CD4-positive, alpha-beta T cell treated with Interleukin-21 for 1 hour (primary cell): ENCODE measurements at places on chromosomes 16 and 17.
A peak's percentile ranks its signal among the peaks of the same experiment; 100 is the strongest.

DNA sequence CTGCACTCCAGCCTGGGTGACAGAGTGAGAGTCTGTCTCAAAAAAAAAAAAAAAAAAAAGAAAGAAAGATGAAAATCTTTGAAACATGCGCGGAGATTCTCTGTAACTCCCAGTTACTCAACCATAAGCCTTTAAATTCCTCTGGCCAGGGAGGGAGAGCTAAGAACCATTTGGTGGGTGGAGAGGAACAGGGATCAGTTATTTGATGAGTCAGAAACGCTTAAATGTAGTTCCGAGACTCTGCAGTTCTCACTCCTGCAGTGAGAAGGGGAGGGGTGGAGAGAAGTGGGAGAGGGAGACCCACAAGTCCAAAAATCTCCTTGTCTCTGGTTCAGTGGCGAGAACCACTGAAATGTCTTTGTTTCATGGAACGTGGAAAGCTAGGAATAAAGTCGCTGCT lies 266.7 kb downstream of the SOX9 start:
- DNase-seq: no peak

DNA sequence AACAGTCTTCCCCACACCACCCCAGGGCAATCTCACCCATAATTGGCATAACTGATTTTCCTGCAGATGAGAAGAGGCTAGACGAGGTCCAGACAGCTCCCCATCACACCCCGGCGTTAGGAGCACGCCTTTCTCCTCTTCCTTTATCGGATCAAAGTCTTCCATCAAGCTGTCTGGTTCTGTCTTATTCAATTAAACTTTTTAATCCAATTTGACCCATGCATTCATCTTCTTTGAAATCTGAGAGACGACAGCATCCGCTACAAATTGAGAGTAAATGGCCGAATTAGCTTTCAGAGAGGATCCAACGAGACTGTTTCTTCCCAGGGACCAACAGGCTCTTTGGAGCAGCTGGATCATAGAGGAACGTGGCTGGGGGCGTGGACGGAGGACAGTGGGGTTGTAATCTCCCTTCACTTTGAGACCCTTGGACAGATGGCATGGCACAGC lies 44.4 kb upstream of the GPRC5B start:
- no peak for DNase-seq

GRCh38 chr16:14369734-14370598 lies 260.1 kb downstream of the PARN start:
- no peak for DNase-seq

DNA sequence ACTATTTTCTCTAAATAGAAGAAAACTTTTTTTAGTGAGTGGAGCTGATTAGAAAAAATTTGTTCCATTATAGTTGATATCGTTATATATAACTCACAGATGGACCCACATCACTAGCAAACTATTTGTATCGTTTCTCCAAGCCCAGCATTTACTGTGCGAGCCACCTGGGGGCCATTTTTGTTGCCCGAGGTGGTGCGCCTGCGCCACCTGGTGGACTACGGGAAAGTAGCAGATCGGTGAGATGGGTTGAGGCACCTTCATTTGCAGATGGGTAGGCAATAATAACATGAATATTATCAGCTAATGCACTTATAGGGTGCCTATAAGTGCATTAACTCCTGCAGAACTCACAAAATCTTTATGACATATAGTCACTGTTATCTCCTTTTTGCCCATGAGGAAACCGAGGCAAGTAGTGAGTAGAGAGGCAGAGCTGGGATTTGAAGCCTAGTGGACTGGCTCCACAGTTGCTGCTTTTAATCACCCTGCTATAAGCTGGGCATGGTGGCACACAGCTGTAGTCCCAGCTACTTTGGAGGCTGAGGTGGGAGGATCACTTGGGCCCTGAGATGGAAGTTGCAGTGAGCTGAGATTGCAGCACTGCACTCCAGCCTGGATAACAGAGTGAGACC lies 23.2 kb upstream of the NTN1 start:
- DNase-seq: peak; percentile 83

DNA sequence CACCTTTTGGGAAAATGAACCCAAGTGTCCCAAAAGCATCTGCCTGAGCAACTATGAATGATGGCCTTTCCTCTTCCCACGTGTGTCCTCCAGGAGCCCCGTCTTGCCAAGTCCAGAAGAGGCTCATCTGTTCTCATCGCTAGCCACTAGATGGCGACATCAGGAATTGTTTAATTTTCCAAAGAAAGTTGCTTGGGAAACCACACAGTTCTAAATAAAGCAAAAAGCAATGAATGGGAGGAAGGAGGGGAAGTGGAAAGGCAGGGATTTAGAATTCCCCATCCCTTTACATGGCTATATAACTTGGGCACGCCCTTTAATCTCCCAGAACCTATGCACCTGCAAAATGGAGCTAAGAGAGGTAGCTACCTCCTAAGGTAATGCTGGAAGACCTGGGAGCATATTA lies 9.0 kb upstream of the CDH5 start:
- peak; percentile 32 for DNase-seq

DNA sequence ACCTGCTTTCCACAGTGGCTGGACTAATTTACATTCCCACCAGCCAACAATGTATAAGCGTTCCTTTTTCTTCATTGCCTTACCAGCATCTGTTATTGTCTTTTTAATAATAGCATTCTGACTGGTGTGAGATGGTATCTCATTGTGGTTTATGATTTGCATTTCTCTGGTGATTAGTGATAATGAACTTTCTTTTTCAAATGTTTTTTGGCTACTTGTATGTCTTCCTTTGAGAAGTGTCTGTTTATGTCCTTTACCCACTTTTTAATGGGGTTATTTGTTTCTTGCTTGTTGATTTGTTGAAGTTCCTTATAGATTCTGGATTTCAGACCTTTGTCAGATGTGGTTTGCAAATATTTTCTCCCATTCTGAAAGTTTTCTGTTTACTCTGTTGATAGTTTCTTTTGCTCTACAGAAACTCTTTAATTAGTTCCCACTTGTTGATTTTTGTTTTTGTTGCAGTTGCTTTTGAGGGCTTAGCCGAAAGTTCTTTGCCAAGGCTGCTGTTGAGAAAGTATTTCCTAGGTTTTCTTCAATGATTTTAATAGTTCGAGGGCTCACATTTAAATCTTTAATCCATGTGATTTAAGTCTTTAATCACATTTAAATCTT lies 26.8 kb downstream of the ITGAM start:
- no peak for DNase-seq

DNA sequence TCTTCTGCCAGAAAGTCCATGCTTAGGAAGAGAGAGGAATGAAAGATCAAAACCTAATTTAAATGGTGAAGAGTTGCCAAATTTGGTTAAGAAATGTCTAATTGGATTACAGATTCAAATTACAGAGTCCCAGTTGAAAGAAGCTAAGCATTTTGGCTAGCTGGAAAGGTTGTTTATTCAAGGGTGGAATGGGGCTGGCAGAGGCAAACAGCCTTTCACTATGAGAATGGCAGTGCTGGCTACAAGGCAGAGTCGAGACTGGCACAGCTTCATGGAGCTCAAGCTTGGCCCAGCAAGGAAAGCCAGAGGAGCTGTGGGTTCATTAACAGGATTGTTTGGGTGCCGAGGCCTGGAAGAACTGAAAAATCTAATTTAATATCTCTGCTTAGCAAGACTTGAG lies 13.6 kb downstream of the MAP3K3 start:
- DNase-seq: no peak

DNA sequence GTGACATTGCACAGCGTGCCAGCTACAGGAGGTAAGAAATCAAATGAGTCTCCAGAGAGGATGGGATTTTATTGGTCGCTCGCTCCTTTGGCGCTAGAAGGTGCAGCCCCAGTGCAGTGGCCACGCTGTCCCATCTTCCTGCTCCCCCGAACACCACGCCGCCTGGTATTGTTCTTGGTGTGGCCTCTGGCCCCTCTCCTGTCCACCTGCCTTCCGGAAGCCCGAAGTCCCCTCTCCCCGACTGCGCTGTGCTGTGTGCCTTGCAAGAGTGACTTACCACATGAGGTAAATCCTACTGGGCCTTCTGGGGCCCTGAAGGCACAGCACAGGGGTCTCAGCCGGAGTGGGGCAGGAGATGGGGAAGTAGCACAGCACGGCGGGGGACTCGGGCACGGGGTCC lies 58.2 kb downstream of the MARCHF10 start:
- no peak for DNase-seq

DNA sequence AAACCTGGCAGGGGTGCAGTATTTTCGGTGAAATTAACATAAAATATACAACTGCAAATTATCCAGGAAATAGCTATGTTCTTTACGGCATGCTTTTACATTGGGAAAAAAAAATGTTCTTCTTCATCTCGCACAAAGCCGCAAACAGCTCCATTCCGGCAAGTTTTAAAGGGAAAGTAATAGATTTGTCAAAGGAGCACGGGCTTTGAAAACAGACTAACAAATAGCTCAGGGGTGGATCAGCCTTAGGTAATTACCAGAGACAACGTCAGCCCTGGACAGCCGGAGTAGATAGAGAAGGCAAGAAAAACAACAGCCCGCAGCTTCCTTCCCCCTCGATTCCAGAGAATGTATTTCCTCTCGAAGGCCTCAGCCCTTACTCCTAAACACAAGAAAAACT lies 222.5 kb downstream of the C16orf78 start:
- DNase-seq: no peak

DNA sequence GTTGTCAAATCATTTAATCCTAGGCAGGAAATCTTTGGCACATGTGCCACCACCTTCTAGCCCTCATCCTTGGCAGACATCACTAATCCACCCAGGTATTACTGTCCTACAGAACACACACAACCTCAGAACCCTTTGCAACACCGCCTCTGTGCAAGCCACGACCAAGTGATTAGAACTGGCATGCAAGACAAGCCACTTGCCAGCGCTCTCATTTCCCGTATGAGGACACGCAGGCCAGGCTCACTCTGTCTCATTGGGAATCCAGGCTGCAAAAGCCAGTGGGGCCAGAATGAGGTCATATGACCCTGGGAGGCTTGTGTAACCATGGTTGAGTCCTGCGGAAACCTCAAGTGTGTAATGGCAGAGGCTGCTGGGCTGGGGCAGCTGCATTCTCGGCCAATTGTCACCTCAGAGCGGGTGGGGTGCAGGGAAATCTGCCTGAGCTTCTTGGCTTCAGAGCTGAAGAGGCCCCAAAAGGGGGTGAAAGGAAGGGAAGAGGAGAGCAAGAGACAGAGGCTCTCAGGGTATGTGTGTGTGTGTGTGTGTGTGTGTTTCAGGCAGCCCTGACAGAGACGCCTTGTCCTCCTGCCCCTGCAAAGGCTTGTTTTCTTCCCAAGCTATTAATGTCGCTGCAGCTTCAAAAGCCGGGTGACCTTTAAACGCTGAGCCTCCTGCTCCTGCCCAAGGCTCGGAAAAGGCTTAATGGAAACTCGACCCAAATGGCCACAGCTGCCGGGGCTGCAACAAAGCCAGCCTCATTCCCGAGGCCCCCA lies 43.2 kb upstream of the MRPS23 start:
- DNase-seq: peak; percentile 23

DNA sequence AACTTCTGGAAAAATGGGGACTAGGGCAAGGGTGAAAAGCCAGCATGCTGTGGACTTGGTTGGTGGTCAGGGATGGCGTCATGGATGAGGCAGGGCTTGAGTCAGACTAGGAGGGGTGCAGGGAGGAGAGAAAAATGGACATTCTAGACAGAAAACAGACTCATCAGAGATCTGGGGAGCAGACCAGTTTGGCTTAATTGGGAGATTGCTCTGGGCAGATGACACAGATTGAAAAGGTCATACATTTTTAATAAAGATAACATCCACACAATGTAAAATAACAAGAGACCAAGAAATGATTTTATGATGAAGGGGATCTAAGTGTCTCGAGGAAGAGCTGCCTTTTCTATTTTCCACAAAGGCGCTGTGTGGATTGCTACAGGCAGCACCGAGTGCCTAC lies 326.3 kb downstream of the XYLT1 start:
- DNase-seq: no peak

- no peak for DNase-seq
Measured at GRCh38 chr17:82439194-82439828, 11.2 kb downstream of the CYBC1 start.

GRCh38 chr16:67100569-67101310 lies 9.0 kb upstream of the PHAF1 start:
- peak; percentile 55 for DNase-seq
